ENCODE measurements at places on chromosomes 6 and 20. TPM values are rescaled to one million over a fixed set of nuclear protein-coding genes. Genes with fewer than 3 reads are reported as not detected.
A peak's percentile ranks its signal among the peaks of the same experiment; 100 is the strongest.

DNA sequence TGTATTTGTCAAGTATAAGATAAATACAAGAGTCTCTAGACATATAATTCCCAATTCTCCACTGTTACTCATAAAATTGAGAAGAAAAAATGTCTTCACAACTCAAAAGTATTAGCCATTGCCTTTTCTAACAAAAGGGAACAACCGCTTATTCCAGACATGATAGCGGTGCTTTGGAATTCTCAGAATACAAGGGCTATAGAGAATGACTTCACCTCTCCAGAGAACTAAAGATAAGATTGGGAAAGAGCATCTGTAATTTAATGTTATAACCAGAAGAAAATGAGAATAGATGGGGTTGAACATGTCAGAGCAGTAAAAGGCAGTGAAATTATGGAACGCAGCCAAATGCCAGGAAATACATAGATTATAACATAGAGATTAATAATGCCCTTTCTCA lies 730.8 kb downstream of the C6orf118 start:
- no peaks in the 10 kb centered on the region for H3K27me3 ChIP-seq
- no peaks in the 10 kb centered on the region for H3K4me1 ChIP-seq
- DNase-seq: no peak
- no peak overlapping the region for H3K27ac ChIP-seq

DNA sequence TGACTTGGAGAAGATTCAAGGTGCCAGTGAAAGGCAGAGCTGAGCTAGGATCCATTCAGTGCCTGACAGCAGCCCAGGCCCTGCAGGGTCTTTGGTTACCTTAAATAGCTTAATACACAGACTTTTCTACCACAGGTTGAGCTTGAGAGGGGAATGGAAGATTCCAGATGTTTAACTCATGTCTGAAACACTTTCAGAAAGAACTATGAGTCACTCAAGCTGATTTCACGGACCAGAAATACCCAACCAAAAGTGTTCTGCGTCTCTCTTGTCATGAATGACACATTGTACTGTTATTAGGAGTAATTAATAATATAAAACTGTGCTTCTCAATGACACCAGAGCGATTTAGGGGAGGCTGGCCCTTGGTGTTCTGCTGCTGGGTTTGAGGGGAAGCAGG lies 6.4 kb upstream of the PMEPA1 start:
- no peaks in the 10 kb centered on the region for H3K27me3 ChIP-seq
- no peak overlapping the region for H3K27ac ChIP-seq
- H3K4me3 ChIP-seq: no peak overlapping the region

DNA sequence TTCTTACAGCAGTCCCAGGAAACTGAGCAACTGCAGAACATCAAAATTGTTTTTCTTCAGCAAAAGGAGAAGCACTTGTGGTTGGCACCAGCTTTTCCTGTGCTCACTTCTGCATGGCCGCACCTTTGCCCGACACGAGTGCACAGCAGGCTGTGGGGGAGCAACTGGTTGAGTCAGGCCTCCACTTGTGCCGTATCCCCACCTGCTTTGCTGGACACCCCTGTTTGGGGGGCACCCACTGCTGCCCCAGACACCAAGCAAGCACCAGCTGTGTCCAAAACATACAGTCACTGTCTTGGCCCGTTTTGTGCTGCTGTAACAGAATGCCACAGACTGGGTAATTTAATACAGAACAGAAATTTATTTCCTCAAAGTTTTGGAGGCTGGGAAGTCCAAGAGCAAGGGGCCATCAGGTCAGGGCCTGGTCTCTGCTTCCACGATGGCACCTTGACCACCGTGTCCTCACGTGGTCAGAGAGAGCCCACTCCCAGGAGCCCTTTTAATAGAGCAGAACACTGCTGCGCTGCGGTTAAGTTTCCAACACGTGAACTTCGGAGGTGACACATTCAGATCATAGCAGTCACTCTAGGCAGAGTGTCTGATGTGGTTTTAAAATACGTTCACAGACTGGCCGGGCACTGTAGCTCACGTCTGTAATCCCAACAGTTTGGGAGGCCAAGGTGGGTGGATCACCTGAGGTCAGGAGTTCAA lies 8.7 kb upstream of the GMEB2 start:
- peak overlapping the region; percentile 95 for H3K27ac ChIP-seq
- DNase-seq: peak; percentile 91
- H3K36me3 ChIP-seq: peaks cover 7% of the 10 kb centered on the region
- no peaks in the 10 kb centered on the region for H3K27me3 ChIP-seq
- H3K4me1 ChIP-seq: peaks cover 61% of the 10 kb centered on the region

MCCD1 gene
- total RNA-seq: not detected
